ENCODE measurements at places on chromosomes 7 and 10.

DNA sequence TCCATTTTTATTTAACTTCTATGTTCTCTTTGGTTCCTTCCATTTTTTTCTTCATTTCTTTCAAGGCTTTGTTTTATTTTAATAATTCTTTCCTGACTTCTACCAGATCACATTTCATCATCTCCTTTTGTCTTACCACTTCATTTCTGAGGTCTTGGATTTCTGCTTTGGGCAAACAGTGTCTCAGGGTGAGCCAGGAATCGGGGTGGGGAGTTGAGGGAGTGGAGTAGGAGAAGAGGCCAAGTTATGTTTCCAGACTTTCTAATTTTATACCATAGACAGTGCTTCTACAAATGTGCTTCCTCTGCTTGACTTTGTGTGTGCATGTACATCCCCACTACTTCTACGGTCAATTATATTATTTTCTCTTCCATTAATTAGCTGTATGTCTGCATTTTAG lies 112.1 kb downstream of the PRKG1 start:
- no peak for DNase-seq

DNA sequence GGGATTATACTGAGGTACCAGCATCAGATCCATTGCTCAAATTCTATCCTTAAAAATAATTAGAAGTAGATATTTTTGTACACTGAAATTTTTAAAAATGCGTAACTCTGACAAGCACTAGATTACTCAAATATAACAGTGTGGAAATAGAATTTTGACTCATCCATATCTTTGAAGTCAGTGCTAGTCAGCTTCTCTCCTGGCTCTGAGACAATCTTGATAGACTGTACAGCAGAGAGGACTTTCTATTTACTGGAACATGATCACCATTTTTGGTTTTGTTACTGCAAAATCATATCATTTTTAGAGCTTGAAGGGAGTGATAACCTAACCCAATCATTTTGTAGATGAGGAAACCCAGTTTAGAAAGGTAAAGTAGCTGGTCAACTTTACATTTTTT lies 195.0 kb downstream of the MTERF1 start:
- DNase-seq = no peak

- DNase-seq = no peak
These were observed 993.1 kb downstream of the KCNMA1 start for GRCh38 chr10:76644476-76644875.

DNA sequence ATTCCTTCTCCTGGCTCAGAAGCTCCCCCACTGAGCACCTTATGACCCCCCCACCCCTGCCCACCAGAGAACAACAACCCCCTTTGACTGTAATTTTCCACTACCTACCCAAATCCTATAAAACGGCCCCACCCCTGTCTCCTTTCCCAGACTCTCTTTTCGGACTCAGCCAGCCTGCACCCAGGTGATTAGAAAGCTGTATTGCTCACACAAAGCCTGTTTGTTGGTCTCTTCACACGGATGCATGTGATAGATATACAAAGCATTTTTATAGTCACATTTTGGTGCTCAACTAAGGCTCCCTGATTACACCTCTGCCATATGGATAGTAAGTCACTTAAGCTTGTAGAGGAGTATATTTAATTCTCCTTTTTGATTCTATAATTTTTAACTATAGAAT lies 985.8 kb downstream of the REEP3 start:
- DNase-seq = no peak

- DNase-seq = no peak
These were observed 26.5 kb upstream of the CC2D2B start for GRCh38 chr10:95881316-95881715.

GRCh38 chr10:716821-717220 lies 27.4 kb upstream of the DIP2C start:
- no peak for DNase-seq

DNA sequence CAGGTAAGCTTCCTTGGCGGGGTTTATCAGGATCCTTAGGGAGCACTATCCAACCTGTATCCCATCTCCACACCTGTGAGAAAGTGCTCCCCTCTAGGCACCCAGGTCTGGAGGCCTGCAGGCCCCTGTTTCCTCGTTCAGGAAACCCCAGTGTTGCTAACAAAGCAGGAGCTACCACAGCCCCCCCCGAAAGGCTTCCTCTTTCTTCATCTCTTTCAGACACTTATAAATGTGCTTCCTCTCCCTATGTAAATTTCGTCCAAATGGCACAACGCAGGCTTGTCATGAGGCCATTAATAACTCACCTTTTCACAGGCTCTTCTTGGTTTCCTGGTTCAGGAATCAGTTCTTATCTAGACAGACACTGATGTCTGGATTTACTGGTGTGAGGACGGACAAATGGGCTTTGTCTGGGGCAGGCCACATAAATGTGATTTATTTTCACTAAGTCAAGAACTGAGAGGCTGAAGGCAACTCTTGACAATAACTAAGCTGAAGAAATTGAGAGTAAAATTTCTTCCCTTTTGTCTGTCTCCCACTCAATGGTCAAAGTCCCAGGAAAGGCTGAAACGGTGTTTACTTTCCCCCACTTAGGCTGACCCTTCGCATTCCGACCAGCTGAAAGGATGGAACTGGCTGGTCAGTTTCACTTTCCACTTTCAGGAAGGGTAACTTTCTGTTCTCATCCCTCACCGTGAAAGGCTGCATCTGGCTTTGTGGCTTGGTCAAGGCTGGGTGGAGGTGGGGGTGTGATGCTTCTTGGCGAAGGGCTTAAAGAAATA lies 46.8 kb downstream of the PIK3AP1 start:
- DNase-seq = no peak

Measured in AG09319 (cell line).